ENCODE measurements at places on chromosomes 16 and 17.

DNA sequence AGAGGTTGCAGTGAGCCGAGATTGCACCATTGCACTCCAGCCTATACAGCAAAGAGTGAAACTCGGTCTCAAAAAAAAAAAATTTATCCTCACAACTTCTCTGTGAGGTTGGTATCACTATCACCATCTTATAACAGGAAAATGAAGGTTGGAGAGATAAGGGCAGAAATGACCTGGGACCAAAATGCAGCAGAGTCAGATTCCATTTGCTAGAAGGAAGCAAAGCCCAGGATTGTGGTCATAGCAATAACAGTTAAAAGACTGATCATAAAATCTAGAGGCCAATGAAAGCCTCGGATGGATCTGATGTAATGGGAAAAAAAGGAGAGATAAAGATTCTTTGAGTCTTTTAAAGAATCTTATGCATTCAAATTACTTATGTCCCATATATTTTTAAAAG is 69.6 kb upstream of the TEKT1 start:
- DNase-seq, result no peak

GRCh38 chr16:11020792-11021551 is 76.6 kb downstream of the CLEC16A start:
- DNase-seq, result no peak

DNA sequence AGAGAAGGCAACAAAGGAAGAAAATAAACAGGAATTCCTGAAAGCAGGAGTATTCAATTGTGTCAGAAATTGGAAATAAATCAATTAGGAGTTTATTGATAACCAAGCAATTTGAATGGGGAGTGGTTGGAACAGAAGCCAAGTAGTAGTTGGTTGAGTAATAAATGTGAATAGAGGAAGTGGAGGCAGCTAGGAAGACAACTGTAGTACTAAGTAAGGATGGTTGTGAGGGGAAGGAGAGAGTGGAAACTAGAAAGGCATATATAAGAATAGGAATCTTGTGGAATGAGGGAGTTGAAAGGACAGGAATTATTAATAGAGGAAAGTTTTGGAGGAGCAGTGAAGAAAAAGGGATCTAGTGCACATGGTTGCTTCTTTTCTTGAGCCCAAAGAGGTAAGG is 34.4 kb downstream of the NFAT5 start:
- no peak for DNase-seq

DNA sequence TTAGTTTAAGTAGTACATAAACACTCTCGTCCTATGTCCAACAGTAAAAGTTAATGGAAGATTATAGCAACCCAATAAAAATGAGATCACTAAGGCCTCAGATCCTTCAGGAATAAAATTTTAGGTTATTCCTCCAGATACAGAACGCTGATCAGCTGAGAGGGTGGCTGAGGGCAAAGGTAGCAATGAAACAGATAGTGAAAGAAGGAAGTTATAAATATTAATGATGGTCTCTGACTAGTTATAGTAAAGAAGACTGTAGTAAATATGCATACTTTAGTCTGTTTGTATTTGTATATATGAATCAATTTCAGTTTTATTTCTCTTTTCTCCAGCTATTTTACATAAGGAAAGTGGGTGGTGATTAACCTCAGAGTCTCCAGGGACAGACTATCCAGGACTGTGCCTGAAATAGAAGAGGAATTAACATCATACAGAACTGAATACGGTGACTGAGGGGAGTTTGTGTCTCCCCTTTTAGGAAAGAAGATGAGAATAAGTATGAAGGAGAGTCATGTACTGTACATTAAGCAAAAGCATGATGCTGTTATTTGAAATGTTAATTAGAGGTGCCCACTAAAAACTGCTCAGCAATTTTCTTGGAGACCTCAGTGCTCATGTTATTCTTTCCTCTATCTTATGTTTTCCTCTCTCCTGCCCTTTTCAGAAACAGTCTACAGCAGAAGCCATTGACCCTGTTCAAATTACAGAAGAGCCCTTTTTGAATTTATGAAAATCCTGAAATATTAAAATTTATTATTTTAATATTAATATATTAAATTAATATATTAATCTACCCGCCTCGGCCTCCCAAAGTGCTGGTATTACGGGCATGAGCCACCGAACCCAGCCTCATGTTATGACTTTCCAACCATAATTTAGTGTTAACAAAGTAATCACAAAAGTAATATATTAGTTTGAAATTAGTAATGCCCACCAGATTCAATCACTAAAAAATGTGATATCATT is 36.5 kb upstream of the DHRS7B start:
- no peak for DNase-seq

GRCh38 chr16:16863672-16864071 is 484.7 kb downstream of the NPIPA7 start:
- no peak for DNase-seq

DNA sequence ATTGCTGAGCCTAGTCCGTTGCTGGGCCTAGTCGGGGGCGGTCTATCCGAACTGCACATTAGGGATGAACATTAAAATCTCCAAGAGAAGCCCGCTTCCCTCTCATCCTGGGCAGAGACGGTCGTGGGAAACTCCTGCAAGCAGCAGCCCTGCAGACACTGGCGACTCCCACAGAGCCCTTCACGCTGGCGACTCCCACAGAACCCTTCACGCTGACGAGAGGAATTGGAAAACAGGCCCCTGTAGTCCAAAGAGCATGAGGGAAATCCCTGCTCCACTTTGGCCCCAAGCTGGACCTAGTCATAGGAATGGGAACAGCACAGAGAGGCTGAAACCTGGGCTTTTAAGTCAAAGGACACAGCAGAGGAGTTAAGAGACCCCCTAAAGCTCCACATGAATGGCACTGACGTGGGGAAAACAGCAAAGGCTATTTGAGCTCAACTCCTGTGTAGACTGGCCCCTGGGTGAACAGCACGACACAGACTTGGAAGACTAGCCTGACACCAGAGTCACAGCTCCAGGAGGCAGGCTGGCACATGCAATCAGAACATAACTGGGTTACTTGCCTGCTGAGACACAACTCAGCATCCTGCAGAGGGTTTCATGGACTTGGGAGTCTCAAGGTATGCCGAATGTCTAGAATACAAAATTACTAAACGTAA is 42.2 kb downstream of the WDR45B start:
- DNase-seq, result no peak

DNA sequence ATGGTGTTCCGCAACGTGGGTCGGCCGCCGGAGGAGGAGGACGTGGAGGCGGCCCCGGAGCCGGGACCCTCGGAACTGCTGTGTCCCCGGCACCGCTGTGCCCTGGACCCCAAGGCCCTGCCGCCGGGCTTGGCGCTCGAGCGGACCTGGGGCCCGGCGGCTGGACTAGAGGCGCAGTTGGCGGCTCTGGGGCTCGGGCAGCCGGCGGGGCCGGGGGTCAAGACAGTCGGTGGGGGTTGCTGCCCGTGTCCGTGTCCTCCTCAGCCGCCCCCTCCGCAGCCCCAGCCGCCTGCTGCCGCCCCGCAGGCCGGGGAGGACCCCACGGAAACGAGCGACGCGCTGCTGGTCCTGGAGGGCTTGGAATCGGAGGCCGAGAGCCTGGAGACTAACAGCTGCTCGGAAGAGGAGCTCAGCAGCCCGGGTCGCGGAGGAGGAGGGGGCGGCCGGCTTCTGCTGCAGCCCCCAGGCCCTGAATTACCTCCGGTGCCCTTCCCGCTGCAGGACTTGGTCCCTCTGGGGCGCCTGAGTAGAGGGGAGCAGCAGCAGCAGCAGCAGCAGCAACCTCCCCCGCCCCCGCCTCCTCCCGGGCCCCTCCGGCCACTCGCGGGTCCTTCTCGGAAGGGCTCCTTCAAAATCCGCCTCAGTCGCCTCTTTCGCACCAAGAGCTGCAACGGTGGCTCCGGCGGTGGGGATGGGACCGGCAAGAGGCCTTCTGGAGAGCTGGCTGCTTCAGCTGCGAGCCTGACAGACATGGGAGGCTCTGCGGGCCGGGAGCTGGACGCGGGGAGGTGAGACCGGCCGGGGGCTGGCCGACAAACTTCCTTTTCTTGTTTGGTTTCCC is 821 bp downstream of the SOCS7 start:
- DNase-seq, result peak; percentile 17

GRCh38 chr17:80762076-80762475 is 217.4 kb downstream of the RPTOR start:
- no peak for DNase-seq

DNA sequence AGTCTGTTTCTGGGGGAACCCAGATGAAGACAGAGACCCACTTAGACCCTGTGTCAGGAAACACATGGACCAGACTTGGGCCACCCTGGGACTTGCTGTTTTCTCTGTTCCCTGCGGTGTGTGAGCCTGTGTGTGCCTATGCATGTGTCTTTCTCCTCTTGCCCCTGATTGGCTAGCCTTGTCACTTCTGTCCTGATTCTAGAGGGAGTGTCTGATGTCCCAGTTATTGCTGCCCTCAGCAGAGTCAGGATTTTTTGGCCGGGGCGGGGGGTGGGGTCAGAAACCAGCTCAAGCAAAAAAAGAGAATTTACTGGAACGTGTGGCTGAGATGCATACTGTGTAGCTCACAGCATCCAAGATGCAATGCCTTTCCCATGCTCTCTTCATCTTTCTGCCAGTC is 30.5 kb downstream of the PLCG2 start:
- no peak for DNase-seq

DNA sequence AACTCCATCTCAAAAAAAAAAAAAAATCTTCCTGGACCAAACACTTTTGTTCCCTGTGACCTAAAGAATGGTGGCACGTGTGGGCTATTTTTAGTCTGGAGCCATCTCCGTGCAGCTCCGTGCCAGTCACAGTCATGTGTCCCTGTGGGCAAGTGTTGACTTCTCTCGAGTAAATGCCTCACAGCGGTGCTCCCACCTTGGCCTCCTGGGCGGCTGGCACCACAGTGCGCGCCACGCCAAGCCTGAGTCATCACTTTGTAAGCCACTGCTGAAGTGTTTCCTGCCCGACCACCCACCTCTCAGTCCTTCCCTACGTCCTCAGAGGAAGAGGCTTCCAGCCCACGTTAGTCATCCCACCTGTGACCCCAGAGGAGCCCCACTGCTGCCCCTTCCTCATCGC is 10.9 kb upstream of the HEXD start:
- DNase-seq, result peak; percentile 10

DNA sequence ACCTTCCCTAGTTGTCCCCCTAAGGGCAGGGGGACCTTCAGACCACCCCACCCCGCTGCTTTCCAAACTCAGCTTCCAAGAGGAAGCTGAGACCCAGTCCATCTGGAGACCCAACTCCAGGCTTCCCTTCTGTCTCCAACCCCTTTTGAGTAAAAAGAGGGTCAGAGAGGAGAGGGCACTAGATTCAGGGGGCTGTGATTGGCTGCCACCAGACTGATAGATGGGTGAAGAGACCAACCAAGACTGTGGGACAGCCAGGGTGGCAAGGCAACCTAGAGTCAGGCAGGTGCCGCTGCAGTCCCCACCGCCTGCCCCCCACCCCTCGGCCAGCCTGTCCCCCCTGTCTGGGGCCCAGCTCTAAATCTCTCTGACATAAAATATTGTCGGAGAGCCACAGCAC is 92.5 kb downstream of the SDK2 start:
- peak; percentile 18 for DNase-seq

DNA sequence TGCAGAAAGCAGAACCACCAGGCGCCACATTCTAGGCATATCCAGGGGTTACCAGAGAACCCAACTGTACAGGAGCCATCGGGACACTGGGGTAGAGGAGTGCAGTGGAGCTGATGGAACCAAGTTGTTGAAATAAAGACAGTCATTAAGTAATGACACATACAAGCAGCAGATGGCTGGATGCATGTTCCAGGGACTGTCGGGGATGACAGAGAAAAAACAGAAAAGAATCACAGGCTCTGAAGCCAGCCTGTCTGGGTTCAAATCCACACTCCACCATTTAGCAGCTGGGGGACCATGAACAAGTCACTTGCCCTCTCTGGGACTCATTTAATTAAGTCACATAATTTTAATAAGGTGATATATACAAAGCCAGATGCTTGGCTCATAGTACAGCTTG is 117.1 kb downstream of the ZNF423 start:
- DNase-seq, result no peak

GRCh38 chr17:20072692-20072992 is 63.5 kb downstream of the SPECC1 start:
- no peak for DNase-seq

GRCh38 chr17:74134991-74135390 is 68.5 kb upstream of the RPL38 start:
- no peak for DNase-seq

GRCh38 chr17:78240012-78240655 is 8.7 kb downstream of the TMEM235 start:
- DNase-seq, result no peak

- DNase-seq, result no peak
Measured at GRCh38 chr17:32927724-32928585, at the start of gene TMEM98. Gene TMEM98 (plus strand): TSS chr17:32928153. CDS start chr17:32931529, 3,376 bp downstream.

DNA sequence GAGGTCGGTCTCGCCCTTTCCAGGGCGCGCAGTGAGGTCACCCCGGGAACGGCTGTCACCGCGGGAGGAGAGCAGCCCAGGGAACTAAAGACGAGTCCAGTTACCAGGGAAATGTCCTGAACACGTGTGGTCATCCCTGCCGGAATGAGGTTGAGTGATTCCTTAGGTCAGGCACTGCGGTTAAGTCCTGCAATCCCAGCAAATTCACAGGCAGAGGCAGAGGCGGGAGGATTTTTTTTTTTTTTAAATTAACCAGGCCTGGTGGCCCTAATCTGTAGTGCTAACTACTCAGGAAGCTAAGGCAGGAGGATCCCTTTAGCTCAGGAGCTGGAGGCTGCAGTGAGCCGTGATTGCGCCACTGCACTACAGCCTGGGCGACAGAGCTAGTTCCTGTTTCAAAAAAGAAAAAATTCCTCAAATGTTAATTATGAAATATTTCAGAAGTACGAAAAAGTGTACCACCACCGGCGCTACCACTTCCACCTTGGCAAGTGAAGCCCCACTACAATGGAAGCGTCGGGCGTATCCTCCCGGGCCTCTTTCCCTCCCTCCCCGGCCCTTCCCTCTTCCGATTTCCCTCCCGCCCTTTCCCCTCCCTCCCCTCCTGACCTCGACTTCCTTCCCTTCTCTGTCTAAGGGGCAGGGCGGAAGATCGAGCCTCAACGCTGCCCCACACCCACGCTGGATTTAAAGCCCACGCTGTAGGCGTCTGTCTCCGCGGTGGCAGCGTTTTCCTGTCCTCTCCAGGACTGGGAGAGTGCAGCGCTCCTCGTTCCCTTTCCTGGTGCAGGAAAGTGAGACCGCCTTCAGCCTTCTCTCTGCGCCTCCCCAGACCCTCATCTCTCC is 27.3 kb downstream of the SLFN11 start:
- DNase-seq, result peak; percentile 40

GRCh38 chr17:34637548-34638525 is 58.5 kb downstream of the TMEM132E start:
- DNase-seq, result peak; percentile 86

GRCh38 chr17:73524941-73525679 is 119.1 kb downstream of the SDK2 start:
- DNase-seq, result no peak
